ENCODE measurements at places on chromosomes 4 and X. TPM values are rescaled to one million over a fixed set of nuclear protein-coding genes. Genes with fewer than 3 reads are reported as not detected.

GABRG1 gene
- not detected for total RNA-seq

NUDT10 gene
- 0.43 TPM for total RNA-seq

TCP11X2 gene
- total RNA-seq: not detected

MSANTD1 gene
- 0.36 TPM for total RNA-seq

MAGEC1 gene
- not detected for total RNA-seq

MAGEB17 gene
- not detected for total RNA-seq

MAGEA4 gene
- total RNA-seq: not detected

DCAF8L2 gene
- total RNA-seq: 0.07 TPM

ADAM29 gene
- total RNA-seq: not detected

TRAPPC11 gene
- total RNA-seq: 78.1 TPM

KLHL13 gene
- 22.1 TPM for total RNA-seq

MEPE gene
- not detected for total RNA-seq

MYOZ2 gene
- total RNA-seq: 0.13 TPM

All from thoracic aorta endothelial cell (primary cell).